Colonic mucosa (tissue), 4 donors: ENCODE measurements at places on chromosomes 6 and 20. TPM values are rescaled to one million over a fixed set of nuclear protein-coding genes. Genes with fewer than 3 reads are reported as not detected.

GRCh38 chr20:57329608-57330221, at the start of gene SPO11:
TSS of gene SPO11 (plus strand) at chr20:57329803. CDS start at chr20:57329868, 65 bp downstream.
- DNase-seq, result peak; percentile 13

DNA sequence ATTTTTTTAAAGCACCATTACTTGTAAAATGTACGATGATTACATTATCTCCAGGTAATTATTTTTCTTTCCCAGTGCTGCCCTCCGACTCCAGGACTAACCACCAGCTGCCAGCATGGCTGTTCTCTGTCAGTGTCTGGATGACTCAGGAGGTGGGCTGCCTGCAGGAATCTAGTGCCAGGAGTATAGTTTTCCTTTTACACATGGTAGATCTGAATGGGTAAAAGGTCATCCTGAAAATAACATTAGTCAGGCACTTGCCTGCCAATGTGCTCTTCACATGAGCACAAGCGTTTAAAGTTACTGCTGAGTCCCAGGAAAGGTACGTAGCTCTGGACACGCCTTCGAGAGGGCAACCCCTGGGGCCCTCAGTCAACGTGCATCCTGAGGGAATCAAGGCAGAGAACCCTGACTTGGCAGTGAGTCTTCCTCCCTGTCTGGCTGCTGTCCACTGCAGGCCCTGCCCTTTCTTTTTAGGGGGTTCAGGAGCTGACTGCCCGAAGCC, 2.4 kb downstream of the DYNLT1 start:
- peak; percentile 16 for DNase-seq

DNA sequence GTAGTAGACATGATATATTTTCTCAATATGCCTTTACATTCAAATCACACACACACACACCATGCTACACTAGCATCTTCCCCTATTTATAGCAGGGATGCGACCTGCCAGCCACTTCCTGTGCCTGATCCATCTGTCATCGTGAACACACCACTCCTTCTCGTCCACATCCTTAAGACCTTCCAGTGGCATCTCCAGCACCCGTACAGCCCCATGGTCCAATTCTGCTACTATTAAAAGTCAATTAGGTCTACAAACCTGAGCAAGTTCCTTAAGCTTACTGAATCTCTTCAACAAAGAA, 54.5 kb downstream of the KIF16B start:
- no peak for DNase-seq

- DNase-seq, result no peak
Observed at GRCh38 chr6:149939909-149940671, 1.7 kb upstream of the ULBP2 start.

DNA sequence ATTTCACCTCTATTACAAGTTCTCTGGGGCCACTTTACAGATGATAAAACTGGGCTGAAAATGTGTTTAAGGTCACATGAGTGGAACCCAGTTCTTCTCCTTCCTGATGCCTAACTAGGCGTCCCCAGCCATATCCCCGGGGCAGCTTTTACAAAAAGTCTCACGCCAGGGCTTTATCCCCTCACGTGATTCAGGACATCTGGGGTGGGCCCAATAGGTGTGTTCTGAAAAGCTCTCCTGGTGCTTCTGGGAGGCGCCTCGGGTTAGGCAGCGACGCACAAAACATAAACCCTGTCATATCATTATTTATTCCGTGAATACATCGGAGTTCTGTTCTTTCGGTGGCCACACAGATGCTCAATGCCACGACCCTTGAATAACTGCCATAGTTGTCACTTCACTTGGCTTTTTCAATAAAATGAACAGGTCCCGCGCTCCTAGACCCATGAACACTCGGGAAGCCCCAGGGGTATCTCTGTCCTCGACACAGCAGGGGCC, 32.1 kb downstream of the SF3B5 start:
- peak; percentile 67 for DNase-seq

GRCh38 chr6:66930559-66931290, 1223.7 kb upstream of the EYS start:
- no peak for DNase-seq

DNA sequence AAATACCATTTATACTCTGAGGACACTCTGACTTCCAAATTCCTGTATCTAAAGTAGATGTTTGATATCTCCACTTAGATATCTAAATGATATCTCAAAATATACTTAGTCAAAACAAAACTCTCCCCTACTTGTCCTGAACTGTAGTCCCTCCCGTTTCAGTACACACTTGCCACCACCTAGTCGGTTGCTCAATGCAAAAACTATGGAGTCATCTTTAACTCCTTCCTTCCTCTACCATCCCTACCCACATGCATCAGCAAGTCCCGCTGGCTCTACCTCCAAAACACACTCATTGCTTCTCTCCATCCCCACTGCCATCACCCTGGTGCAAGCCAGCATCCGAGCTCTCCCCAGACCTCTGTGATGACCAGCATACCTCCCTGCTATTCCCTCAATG, 13.2 kb downstream of the STX7 start:
- no peak for DNase-seq

- DNase-seq, result no peak
Observed at GRCh38 chr20:1202762-1203504, at the start of gene C20orf202. TSS of gene C20orf202 (plus strand) at chr20:1203454. CDS start at chr20:1203586, 132 bp downstream.

- DNase-seq, result no peak
Observed at GRCh38 chr6:44007818-44008621, 119.2 kb downstream of the MRPL14 start.

DNA sequence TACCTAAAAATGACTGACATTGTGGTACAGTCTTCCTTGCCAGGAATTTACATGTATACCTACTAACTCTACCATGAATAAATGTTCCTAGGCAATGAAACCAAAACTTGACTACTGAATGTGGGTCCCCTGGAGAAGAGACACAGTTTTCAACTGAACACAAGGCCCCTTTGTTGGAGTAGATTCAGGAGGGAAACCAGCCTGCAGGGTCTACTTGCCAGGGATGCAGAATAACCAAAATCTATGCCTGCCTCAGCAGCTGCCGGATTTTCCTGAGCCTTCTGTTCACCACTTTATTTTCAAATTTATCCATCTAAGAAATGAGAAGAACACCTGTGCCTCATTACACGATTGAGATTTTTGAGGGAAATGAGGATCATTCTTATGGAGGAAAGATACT, 211.9 kb downstream of the GRM1 start:
- no peak for DNase-seq

DNA sequence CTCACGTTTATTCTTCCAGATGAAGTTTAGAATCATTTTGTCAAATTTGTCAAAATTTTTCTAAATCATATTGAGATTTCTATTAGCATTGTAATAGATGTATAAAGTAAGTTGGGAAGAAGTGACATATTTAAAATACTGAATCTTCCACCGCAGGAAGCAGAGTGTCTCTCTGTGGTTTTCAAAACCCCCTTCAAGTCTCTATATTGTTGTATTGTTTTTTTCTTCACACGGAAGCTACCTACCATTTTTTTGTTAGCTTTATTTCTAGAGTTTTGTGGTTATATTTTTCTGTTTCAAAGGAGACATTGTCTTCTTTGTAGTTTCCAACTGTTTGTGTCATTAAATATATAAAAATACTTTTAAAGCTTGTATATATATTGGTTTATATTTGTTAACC, 188.6 kb downstream of the ZDHHC14 start:
- no peak for DNase-seq

GRCh38 chr6:94548201-94548600, 1029.1 kb upstream of the MANEA start:
- no peak for DNase-seq

DNA sequence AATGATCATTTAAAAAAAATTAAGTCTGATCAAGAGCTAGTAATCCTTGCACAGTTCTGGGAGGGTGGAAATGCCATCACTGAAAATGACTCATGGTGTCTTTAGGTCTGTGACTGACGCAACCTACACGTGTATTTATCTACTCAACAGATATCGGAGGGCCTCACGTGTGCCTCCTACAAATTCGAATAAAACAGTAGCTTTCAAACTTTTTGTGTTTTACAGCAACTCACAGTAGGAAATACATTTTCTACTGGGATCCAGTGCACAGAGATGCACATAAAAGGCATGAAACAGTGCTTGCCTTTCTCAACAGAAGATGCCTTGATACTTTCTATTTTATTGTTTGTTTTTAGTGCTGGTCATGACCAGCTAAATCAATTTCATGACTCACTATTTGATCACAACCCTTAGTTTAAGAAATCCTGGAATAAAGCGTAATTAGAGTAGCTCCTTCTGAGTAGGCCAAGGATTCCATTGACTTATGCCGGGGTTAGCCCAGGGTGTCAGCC, 210.0 kb upstream of the SNX9 start:
- DNase-seq, result no peak

DNA sequence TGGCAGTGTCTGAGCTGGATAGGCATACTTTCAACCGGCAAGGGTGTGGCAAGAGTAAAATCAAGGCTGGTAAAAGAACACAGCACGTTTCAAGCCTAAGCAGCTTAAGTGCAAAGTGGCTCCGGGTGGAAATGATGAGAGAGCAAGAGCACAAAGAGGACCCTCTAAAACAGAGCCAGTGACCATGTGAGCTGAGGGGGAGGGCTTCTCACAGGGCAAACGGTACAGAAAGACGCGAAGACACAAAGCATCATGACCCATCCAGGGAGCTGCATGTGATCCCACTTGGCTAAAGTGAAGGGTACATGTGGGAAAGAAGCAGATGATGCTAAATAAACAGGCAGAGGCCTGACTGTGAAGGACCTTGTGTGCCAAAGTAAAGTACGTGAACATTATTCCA, 25.7 kb downstream of the FKBP5 start:
- no peak for DNase-seq

DNA sequence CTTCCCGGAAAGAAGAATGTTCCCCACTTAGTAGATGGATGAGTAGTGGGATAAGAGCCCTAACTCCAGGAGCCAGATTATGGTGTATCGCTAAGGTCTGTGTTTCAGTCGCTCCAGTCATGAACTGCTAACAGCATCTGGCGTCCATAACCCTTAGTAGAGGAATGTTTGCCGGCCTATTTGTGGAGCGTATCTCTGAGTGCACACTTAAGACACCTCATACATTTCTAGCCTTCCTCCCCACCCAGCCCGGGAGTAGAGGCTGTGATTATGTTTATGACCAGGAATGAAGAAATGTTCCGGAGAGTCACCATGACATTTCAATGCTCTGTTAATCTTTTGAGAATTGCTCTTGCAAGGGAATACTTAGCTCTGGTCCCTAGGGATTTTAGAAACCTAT, 251.1 kb upstream of the SOX4 start:
- no peak for DNase-seq

DNA sequence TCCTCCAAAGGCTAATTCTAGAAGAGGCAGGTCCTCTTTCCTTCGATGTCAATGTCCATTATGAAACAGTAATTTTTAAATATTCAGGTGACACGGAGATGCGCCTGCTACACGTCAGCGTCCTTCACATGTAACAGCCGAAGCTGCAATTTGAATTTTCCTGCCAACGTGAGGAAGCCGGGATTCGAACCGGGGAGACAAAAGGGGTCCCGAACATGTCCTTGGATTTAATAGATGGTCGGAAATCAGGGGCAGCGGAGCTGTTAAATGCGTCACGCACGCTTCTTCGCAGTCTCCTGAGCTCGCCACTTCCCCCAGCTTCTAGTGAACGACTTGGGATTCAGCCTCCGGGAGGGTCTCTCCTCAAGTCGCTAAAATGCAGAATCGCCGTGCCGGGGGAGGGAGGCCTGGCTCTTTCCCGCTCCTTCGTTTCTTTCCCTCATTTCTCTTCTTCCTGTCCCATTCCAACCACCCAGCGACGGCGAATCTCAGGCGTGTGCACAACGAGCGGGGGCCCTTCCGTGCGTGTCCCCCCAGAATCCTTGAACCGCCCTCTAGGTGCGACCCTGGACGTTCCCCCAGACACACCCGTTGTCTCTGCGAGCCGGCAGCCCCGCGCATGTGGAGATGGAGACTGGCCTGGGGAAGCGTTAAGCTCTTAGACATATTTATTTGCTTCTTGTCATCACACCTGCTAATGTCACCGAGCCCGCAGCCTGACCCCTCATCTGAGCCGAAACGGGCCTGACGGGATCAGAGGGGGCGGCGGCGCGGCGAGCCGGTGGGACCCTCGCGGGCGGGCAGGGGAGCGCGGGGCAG, 1.3 kb upstream of the FOXC1 start:
- no peak for DNase-seq

DNA sequence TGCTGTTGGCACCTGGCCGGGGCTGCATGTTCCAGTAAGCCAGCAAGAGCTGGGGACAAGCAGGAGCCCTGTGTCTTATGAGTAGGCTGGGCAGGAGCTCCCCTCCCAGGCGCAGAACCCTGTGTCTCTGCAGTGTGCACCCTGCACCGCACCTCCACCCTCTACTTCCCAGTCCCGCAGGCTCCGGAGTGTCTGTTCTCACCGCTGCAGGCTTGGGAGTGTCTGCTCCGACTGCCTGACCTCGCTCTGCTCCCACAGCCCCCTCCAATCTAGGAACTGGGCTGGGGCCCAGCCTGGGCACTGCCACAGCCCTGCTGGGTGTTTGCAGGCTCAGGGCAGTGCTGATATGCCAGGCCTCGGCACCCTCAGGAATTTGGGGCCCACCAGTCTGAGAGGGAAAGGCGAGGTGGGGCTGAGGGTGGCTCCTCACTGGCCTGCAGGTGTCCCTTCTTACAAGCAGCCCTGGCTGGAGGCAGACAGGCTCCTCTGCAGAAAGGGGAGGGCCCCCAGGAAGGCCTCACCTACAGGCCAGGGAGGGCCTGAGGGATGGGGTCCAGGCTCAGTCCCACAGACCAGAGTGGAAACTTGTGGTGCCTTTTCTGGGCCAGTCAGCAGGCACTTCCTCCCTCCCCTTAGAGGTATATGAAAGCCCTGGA, 871.6 kb upstream of the GJE1 start:
- no peak for DNase-seq

DNA sequence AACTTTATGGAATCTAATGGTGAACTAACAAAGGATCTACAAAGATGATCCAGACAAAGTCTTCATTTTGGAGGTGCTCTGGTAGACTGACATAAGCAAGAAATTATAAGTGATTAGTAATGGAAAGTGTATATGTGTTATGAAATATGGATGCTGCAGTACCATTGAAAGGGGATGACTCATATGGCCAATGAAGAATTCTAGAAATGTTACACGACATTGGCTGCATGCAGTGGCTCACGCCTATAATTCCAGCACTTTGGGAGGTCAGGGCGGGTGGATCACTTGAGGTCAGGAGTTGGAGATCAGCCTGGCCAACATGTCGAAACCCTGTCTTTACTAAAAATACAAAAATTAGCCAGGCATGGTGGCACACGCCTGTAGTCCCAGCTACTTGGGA, 23.5 kb downstream of the CFAP206 start:
- DNase-seq, result no peak

GRCh38 chr6:77740380-77740779, 87.5 kb downstream of the MEI4 start:
- no peak for DNase-seq

- DNase-seq, result no peak
Observed at GRCh38 chr6:151624071-151624470, 130.3 kb downstream of the CCDC170 start.

GRCh38 chr6:5671601-5672559, 334.8 kb downstream of the NRN1 start:
- no peak for DNase-seq

The KHDC3L gene
- not detected for total RNA-seq

The IL20RA gene
- 12.2 TPM for total RNA-seq

The CST5 gene
- total RNA-seq, result not detected

The KCTD20 gene
- total RNA-seq, result 34.9 TPM

The KHDC1 gene
- total RNA-seq, result 1.8 TPM

The SLC35F1 gene
- total RNA-seq, result 1.1 TPM

The SNHG17 gene
- total RNA-seq, result 21.8 TPM

The SDCBP2 gene
- 345 TPM for total RNA-seq

The HDGFL1 gene
- total RNA-seq, result not detected

The SAPCD1 gene
- total RNA-seq, result 1.7 TPM

The OR2H2 gene
- total RNA-seq, result not detected

The DNAAF9 gene
- 4.0 TPM for total RNA-seq

The GMEB2 gene
- 11.5 TPM for total RNA-seq

The AVP gene
- not detected for total RNA-seq

The RAB44 gene
- total RNA-seq, result 0.08 TPM
